ENCODE measurements at places on chromosomes 5 and 9.
A peak's percentile ranks its signal among the peaks of the same experiment; 100 is the strongest.

DNA sequence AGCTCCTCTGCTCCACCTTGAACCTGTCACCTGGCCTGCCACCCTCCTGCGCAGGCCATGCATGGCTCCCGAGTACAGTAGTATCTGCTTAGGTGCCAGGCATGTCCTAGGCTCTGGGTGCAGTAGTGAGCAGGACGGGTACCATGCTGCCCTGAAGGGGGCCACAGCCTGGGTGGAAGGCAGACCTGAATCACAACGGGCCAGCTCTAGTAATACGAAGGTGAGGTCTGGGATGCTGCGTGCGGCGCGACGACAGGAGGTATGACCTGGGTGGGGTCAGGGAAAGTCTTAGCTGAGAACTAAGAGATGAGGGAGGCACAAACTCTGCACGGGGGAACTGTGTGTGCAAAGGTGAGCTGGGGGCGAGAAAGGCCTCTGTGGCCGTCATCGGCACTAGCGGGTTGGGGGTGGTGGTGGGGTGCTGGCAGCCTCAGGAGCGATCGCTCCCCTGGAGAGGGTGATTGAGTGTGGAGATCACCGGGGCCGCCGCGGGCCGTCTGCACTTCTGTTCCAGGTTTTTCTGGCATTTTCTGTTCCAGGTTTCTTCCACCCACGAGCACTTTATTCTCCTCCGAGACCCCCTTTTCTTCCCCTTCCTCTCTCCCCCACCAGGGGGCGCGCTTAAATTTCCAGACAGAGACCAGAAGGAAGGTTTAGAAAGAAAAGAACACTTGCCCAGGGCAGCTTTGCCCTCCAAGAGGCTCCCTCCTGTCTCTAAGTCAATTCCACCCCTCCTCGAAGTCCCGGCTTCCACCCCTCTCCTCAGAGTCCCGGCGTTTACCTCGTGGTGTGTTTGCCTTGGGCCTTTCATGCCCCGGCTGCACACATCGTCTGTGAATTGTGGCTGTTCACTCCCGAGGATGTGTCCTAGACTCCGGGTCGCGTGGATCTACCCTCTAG, 15.1 kb downstream of the PDLIM4 start:
- peak; percentile 34 for DNase-seq

- DNase-seq, result no peak
Measured at GRCh38 chr5:39377613-39378012, 13.3 kb upstream of the C9 start.

DNA sequence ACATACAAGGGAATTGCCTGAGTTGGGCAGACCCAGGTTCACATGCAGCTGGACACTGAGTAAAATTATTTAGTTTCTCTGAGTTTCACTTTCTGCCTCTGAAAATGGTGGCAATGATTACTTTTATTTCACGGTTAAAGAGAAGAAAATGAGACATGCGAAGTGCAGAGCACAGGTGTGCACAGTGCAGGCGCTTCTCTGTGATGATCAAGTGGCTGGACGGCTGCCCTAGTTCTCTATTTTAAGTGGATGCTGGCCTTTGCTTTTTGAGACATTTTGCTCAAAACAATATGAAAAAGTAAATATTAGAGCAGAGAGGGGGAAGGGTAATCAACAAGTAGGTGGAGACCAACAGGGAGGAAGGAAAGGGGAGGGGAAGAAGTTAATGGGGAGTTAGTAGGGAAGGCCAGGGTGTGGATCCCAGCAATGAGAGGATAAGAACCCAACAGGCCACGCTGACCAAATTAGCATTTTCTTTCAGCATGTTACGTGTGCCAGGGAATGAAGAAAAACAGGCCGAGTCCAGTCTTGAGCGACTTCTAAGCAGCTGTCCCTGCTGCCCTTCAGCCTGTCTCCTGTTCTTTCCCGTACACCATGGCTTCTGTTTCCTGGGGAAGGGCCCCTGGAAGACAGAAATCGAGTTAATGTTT, 16.1 kb downstream of the SNX18 start:
- DNase-seq, result no peak

DNA sequence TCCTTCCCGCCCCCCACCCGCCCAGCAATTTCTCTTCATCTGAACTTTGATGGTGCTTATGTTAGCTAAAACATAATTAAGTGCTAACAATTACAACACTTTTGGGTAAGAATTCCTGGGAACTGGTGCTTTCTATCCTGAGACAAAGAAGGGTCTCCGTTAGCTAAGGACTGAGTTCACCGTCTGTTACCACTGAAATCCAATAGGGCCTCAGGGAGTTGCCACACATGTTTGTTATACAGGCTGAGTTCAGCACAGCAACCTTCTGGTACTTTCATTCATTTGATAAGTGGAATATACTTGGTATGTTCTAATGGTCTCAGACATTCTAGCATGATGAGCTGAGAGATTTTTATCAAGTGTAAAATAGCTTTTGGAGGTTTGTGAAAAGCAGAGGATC, 437.9 kb downstream of the EFNA5 start:
- no peak for DNase-seq

GRCh38 chr5:71744009-71744790, 25.1 kb downstream of the CARTPT start:
- no peak for DNase-seq

GRCh38 chr5:159489779-159490178, 159.5 kb upstream of the IL12B start:
- DNase-seq, result no peak
